ENCODE measurements at places on chromosomes 13 and 19. TPM values are rescaled to one million over a fixed set of nuclear protein-coding genes. Genes with fewer than 3 reads are reported as not detected.

ANGPTL4 gene
- 7.4 TPM for total RNA-seq

NKPD1 gene
- total RNA-seq, result 0.08 TPM

CPT1C gene
- 11.7 TPM for total RNA-seq

TBC1D4 gene
- 6.5 TPM for total RNA-seq

SIGLEC5 gene
- total RNA-seq, result not detected

ZNF20 gene
- total RNA-seq, result 4.5 TPM

MEGF8 gene
- 17.9 TPM for total RNA-seq

CEACAM20 gene
- not detected for total RNA-seq

TRAPPC5 gene
- total RNA-seq, result 360 TPM

KLHL1 gene
- not detected for total RNA-seq

ICAM4 gene
- 0.82 TPM for total RNA-seq

SLC27A1 gene
- total RNA-seq, result 11.7 TPM

CRX gene
- not detected for total RNA-seq

TMEM59L gene
- 0.98 TPM for total RNA-seq
